ENCODE measurements at places on chromosomes 13 and 19. TPM values are rescaled to one million over a fixed set of nuclear protein-coding genes. Genes with fewer than 3 reads are reported as not detected.

POMP gene
- total RNA-seq: 124 TPM

KIR2DL4 gene
- not detected for total RNA-seq

TPTE2 gene
- total RNA-seq: not detected

PTGIR gene
- not detected for total RNA-seq

CCDC70 gene
- total RNA-seq: not detected

GRCh38 chr13:85565652-85566051 lies 233.6 kb downstream of the SLITRK6 start:
- no peak for DNase-seq

- DNase-seq: peak; percentile 80
These were observed 10.1 kb upstream of the NFIX start for GRCh38 chr19:12985049-12985776.

DNA sequence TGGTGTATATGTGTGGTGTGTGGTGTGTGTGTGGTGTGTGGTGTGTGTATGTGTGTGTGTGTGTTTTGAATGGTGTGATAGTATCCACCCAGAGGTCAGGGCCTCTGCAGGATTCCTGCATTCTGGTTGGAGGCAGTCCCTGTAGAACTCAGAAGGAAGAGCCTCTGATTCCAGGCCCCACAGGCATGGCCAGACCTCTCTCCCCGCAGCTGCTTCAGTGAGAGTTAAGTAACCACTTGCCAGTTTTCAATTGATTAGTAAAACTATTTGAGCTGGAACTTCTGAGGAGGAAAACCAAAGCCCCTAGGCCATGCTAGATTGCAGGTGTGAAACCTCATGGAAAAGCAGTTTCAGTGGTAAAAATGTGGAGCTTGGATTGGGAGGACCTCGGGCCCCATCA lies 2.1 kb downstream of the ATP12A start:
- DNase-seq: no peak

DNA sequence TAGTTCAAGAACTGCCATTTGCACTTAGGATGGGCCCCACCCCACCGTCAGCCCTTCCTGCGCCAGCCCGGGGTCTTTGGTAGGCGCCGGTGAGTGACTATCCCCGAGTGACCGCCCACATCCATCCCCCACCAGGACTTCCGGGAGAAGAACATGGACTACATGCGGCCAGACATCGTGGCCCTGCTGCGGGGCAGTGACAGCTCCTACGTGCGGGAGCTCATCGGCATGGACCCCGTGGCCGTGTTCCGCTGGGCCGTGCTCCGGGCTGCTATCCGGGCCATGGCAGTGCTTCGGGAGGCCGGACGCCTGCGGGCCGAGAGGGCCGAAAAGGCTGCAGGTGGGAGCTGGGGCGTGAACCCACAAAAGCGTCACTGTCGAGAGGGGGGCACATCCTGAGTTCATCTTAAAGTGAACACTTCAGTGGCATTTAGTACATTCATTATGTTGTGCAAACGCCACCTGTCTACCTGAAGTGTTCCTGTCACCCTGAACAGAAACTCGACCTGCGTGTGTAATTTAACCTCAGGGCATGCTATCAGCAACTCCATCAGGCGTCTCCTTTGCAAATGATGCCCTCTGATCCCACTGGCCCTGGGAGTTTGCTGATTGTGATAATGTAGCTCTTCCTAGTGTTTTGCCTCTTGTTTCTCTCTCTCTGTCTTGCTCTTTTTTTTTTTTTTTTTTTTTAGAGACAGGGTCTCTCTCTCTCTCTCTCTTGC lies 42.4 kb upstream of the USE1 start:
- DNase-seq: no peak

GRCh38 chr19:51821456-51821855 lies 26.5 kb downstream of the FPR3 start:
- no peak for DNase-seq

DNA sequence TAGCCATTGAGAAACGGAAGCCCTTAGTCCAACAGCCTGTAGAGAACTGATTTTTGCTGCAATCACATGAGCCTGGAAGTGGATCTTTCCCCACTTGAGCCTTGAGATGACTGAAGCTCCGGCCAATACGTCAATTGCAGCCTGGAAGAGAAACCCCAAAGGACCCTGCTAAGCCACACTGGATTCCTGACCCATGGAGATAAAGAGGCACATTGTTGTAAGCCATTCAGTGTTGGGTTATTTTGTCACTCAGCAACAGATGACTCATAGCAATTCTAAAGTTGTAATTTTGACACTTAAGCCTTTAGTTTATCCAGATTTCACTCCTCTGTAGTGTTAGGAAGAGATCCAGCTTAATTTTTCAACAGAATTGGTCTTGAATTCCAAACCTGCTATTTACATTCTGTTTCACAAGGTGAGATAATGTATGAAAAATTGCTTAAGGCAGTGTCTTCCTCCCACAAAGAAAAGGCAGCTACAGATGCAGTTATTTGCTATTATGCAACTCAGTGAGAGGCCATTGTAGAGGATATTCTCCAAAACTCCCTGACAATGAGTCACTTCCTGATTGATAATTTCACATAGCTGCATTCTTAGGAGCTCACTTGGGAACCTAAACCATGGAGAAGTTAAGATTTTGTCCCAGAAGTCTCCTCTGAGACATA lies 59.4 kb upstream of the TSHZ3 start:
- DNase-seq: no peak

DNA sequence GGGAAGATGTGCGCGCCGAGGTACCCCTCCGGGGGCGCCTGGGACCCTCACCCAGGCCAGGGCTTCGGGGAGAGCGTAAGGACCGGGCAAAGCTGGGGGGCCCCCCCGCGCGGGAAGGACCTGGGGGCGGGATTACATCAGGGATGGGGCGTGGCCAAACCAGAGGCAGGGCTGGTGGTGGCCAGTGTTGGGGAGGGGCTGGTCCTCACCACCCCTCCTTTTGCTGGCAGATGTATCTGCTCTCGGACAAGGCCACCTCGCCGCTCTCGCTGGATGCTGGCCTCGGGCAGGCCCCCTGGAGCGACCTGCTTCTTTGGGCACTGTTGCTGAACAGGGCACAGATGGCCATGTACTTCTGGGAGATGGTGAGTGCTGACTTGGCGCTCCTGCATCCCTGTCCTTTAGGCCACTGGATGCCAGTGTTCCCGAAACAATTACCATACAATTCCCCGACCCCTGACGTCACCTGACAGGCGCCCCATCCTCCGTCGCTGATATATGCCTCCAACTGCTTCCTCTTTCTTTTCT lies 25.3 kb downstream of the TRPM4 start:
- DNase-seq: no peak

- DNase-seq: no peak
These were observed 13.2 kb upstream of the ADGRE5 start for GRCh38 chr19:14368011-14368513.

DNA sequence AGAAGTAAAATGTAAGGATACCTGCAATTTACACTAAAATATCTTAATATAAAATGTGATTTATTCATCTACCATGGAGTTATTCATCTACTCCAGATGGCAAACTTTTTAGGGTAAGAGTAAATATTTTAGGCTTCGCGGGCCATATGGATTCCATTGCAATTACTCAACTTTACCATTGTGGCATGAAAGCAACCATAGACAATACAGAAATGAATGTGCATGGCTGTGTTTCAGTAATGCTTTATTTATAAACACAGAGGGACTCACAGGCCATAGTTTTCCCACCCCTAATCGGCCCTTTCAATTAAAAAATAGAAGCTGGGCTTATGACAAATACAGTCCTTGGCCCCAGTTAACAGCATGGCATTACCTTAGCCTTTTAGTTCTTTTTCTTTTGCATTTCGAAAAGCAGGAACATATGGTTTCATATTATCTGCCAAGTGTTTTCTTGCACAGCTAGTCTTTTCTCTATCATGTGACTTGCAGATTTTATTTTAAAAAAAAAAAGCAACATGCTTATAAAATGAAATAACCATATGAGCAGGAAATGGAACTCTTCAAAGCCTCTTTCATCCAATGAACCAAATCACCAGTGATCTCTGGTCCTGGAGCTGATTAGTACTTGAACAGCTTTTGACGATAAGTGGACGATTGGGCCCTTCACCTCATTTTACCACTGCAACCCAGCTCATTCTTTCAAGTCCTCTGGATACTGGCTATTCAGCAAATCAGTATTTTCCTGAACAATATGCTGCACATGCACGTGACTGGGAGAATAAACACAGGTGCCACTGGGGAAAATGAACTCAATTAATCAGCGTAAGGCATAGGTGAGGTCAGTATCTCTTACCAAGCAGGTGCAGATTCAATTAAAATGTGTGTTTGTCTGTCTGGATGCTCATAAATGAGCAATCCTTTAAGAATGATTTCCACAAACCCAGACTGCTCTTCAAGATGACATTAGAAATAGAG lies 63.9 kb downstream of the LHFPL6 start:
- no peak for DNase-seq

- DNase-seq: peak; percentile 99
These were observed at the start of gene LSR for GRCh38 chr19:35248310-35249145. TSS of gene LSR (plus strand) at chr19:35249002. CDS start at chr19:35249023, 21 bp downstream.

DNA sequence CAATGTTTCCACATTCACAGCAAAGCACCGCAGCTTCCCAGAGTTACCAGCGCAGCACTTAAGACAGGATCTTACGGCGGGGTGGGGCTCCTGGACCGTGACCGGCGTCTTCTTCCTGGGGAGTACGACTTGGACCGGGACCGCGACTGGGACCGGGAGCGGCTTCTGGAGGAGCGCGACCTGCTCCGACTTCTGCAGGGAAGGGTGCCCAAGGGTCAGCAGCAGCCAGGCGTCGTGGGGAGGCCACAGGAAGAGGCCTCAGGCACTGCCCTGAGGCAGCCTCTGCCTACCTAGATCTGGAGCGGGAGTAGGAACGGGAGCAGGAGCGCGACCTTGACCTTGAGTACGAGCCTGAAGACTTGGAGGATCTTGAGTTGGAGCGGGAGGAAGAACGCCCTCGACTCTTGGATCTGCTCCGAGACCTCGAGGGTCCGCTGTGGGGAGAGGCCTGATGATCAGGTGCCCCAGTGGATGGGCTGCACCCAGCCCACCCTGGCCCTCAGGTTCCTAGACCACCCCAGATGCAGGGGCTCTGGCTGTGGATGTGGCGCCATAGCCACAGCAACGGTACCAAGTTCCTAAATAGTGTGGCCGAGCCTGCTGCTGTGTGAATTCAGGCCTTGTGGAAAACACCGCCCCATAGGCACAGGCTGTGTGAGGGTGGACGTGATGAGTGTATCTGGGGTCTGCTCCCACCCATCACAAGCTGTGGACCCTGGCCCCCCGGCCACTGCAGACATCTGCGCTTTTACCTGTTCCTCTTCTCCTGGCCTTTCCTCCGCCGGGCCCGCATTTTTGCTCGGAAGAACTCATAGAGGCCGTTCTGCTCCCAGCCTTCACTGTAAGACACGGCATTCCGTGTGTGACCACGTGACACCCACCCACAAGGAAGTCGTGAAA lies 21.9 kb downstream of the CHERP start:
- no peak for DNase-seq

- DNase-seq: no peak
These were observed 2.8 kb downstream of the AP3D1 start for GRCh38 chr19:2148482-2149135.

DNA sequence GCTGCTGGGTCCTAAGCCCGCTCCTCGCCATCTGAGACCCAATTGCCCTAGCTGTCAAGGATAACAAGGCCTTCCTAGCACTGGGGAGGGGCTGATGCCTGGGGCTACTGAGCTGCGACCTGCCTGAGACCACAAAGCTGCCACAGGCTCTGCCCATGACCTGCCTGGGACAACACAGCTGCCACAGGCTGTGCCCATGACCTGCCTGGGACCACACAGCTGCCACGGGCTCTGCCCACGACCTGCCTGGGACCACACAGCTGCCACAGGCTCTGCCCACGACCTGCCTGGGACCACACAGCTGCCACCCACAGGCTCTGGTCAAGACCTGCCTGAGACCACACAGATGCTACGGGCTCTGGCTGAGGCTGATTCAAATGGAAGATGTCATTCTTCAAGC lies 54.8 kb downstream of the EPS15L1 start:
- DNase-seq: no peak

- DNase-seq: no peak
These were observed 39.5 kb upstream of the WASF3 start for GRCh38 chr13:26517936-26518335.

GRCh38 chr19:11499890-11500420 lies 5.7 kb downstream of the ZNF653 start:
- DNase-seq: no peak

DNA sequence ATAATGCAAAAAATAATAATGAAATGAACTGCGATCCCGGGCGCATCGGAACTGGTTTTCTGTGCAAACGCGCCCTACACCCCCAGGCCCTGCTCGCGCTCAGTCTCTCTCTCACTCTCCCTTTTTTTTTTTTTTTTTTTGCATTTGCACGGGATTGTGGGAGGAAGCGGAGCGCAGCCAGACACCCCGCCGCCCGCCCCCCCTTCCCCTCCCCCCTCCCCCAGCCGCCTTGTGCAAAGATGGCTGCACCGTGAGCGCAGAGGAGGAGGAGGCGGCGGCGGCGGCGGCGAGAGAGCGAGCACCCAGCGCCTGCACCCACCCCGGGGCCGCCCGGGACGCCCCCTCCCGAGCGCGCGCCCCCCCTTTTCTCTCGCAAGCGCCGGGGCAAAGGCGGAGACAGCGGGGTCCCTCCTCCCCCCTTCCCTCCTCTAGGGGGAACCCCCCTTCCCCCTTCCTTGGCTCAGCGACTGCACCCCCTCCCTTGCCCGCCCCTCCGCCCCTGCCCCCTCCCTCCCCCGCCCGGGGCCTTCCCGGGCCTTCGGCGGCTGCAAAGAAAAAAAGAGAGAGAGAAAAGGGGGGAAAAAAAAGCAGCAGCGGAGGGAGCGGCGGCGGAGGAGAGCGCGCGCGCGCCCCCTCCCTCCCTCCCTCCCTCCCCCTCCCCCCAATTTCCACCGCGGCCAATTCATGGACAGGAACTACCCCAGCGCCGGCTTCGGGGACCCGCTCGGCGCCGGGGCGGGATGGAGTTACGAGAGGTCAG lies at the start of gene PRR12:
Gene PRR12, plus strand, starts transcription at position 212 of the 760 bp plus-strand sequence. Its CDS starts 473 bp downstream, at position 685.
- peak; percentile 75 for DNase-seq

DNA sequence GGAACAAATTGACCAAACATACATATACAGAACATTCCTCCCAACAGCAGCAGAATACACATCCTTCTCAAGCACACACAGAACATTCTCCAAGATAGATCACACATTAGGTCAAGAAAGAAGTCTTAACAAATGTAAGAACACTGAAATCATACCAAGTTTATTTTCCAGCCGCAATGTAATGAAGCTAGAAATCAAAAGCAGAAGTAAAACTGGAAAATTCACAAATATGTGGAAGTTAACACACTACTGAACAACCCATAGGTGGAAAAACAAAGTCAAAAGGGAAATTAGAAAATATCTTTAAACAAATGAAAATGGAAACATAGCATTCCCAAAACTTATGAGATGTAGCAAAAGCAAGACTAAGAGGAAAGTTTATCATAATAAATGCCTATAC lies 692.6 kb downstream of the DIAPH3 start:
- no peak for DNase-seq

GRCh38 chr19:14672188-14672872 lies 2.3 kb downstream of the ADGRE3 start:
- DNase-seq: no peak
